ENCODE measurements at places on chromosomes 2 and 18.

DNA sequence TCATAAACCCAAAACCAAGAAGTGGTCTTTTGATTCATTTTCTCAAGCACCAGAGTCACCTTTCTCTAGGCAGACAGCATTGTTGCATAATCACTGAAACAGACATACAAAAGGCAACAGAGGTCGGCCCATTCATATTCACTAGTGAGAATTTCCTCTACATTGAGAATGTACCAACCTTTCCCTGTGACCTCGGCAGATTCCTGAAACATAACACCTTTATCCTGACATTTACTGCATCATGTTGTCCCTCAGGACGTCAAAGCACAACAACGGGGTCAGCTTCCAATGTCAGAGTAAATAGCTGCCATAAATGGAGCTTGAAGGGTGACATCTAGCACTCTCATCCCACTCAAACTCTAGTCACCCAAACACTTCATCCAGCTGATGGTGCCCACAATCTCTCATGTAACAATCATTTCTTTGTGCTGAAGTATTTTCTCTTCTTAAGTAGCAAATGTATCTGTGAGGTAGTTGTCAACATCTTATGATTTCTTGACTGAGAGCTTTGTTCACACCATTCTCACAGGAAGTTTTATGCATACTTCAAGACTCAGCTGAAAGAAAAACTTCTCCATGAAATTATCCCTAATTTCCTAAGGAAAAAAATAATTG, 802.6 kb upstream of the CHAC2 start:
- no peak for DNase-seq

- DNase-seq = no peak
Observed at GRCh38 chr2:234275515-234275914, 221.4 kb downstream of the ARL4C start.

GRCh38 chr2:96811917-96812316, 4.2 kb upstream of the CNNM3 start:
- no peak for DNase-seq

DNA sequence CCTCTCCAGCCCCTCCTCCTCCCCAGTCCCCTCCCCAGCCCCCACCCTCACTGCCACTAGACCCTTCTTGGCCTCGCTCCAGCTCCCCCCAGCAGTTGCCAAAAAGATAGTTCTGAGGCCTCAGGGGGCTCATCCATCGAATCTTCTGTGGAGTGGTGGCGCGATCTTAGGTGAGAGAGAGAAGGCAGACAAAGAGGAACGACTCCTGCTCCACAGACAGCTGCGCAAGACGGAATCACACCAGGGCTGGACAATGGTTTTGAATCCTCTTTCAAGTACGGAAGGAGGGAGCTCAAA, 68.1 kb downstream of the LAMA3 start:
- DNase-seq = no peak

Data from SW 1271 (cell line).